ENCODE measurements at places on chromosomes 7 and 10. TPM values are rescaled to one million over a fixed set of nuclear protein-coding genes. Genes with fewer than 3 reads are reported as not detected.
A peak's percentile ranks its signal among the peaks of the same experiment; 100 is the strongest.

DNA sequence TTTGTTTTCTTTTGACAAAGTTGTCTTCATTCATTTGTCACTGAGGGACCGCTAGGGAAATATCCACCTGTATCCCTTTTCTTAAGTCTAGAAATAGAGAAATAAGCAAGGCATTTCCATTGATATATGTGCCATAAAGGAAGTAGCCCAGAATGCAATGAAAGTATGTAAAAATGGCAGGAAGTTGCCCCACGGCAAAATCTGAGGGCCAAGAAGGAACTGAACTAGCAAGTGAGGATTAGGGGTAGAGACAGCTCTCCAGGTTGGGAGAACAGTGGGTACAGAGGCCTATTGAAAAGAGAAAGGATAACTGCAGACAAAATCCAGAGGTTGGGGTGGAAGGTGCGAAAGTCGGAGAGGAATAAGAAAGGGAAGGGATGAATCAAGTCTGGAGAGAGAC is 56.6 kb upstream of the TOMM7 start:
- no peak for DNase-seq

DNA sequence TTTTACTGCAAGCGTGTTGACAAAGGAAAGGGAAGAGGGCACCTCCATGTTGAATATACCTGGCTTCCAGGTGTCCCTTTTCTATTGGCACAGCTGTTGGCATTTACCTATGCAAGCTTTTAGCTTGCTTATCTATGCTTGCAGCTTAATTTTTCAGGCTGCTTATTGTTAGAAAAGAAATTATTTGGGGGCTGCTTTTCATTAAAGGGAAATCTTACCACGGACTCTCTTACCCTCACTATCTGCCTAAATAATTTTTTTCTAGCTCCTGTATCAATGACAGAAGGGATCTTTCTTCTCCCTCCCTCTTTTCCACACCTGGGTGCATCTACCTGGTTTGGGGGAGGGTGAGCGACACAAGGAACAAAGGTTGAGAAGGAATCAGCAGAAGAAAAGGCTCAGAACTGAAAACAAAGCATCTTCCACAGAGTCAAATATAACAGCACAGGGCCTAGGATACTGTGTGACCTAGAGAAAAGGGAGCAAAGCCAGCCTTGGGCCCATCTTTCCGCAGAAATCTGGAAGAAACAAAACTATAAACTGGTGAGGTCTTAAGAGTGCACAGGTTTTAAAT is 15.2 kb upstream of the GJC3 start:
- DNase-seq: no peak

GRCh38 chr10:81967716-81968115 is 92.7 kb downstream of the NRG3 start:
- DNase-seq: no peak

- no peak for DNase-seq
Observed at GRCh38 chr10:26821699-26822570, 38.8 kb downstream of the ABI1 start.

DNA sequence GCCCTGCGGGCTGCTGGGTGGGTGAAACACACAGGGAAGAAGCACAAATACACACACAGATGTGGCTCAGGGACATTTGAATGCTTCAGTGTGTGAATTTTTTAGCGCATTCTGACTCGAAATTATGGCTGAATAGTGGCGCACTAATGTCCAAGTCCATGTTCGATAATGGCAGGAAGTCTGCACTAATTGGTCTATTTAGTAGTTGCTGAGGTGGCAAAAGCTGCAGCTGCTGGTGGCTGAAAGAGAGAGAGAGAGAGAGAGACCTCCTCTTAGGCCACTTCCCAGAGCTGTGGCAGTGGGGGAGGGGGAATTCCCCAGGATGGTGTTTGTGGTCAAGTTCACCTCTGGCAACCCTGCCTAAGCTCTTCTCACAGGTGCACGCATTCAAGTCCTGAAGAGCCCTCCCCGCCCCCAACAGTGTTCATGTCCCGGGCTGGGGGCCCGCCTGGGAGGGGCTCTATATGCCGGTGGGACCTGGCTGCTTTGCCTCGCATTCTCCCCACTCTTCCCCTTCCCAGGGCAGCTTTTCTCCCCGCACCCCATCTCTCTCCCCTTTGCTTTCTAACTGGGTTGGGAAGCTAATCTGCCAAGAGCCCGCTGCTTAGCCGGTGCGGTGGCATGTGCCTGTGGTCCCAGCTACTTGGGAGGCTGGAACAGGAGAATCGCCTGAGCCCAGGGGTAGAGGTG is 6.0 kb upstream of the MNX1 start:
- peak; percentile 16 for DNase-seq

- peak; percentile 78 for DNase-seq
Observed at GRCh38 chr10:13234172-13234571, at the start of gene UCMA. Gene UCMA (minus strand): TSS chr10:13234374. CDS start chr10:13234258, 116 bp downstream.

DNA sequence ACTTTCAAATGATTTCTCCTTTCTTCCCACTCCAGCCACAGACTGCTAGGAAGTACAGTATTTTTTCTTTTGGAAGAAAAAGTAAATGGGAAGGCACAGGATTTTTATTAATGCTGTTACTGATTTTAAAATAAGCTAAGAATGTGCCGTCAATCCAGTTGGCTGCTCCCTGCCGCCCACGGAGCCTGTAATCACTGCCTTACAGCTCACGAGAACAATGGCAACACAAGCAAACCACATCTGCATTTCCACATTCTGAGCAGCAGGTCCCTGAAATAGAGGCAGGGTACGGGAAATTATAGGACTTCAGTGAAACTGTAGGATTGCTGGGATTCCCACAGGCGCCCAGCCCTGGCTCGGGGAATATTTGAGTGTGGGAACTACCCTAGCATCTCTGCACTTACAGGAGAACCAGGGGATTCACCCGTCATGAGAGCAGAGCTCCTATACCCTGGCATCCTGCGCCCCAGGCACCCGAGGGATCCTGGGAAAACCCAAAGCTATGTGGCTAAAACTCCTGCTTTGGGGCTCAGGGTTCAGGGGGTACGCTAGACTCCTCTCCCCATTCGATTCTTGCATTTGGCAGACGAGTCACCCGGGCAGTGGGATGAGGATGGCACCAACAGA is 72.9 kb upstream of the TNS3 start:
- DNase-seq: no peak

DNA sequence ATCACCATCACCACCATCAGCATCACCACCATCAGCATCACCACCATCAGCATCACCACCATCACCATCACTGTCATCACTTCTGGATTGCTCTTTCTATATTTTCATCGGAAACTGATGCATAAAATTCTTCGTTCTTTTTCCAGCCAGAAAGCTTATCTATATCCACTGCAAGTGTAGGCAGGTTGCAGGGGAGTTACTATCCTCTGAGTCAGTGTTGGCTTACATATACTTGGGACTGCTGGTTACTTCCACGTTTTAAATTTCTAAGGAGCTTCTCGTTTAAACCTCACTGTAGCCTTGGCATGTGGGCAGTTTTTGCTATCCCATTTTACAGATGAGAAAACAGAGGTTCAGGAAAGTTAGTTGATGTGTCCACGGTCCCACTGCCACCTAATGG is 66.1 kb downstream of the FOXL3 start:
- no peak for DNase-seq

DNA sequence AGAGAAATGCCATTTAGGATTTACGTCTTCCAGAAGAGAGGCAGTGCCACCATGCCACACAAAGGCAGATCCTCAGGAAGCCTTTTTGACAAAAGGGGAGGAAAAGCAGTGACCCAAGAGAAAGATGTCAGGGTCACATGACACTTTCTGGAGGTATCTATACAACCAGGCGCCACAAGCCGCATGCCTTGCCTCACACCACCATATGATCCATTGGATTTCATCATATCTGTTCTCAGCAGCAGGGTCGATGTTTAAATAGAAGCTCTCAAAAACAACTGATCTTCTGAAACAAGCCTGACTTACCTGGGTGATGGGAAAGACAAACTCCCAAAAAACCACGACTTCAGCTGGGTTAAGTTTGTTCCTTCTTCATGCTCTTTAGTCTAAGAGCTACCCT is 52.5 kb upstream of the UNC5B start:
- no peak for DNase-seq

GRCh38 chr7:157005456-157006204 is 4.8 kb downstream of the MNX1 start:
- peak; percentile 87 for DNase-seq

- no peak for DNase-seq
Observed at GRCh38 chr10:97111615-97112014, 74.1 kb downstream of the SLIT1 start.

DNA sequence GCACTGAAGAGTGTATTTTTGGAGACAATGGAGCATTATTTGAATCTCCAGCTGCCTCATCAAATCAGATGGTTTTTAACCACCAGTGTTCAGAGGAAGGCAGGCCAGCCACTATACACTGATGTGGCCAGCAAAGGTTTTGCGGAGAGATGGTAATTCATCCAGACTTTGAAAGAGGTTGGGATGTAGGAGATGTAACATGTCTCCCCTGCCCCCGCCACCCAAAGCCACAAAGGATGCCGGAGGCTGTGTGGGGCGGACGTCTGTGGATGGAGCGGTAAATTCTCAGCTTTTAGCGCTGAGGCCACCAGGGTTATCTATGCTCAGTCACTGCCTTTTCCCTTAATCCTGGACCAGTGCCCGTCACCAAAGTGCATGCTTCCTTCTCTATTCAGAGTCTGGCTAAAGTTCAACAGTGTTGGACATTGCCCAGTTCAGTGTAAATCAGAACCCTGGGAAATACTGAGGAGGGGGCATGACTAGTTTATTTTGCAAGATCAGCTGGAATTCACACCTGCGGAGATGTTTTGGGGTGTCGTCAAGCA is 3.7 kb upstream of the TRIP6 start:
- no peak for DNase-seq

- DNase-seq: no peak
Observed at GRCh38 chr10:31601136-31601535, 282.1 kb downstream of the ZEB1 start.

DNA sequence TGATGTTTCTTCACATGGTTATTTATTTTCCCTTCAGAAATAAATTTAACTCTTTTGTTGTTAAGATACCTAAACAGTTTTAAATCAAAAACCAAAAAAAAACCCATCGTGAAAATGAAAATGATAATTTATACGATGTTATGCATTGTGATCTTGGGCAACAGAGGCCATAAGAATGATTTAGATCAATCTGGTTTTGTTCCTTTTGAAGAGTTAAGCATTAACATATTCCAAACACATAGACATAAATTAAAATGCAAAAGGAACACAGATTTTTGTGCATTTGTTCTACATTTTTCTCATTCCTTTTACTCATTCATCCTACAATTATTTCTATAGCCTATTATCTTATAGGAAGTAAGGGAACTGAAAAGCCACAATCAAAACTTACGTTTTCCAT is 226.1 kb upstream of the SEMA3D start:
- DNase-seq: no peak

- DNase-seq: no peak
Observed at GRCh38 chr10:12782537-12782936, 219.0 kb downstream of the CCDC3 start.

GRCh38 chr10:10589540-10590303 is 427.9 kb upstream of the CELF2 start:
- DNase-seq: no peak

- DNase-seq: no peak
Observed at GRCh38 chr7:70032649-70033048, 434.4 kb downstream of the AUTS2 start.

DNA sequence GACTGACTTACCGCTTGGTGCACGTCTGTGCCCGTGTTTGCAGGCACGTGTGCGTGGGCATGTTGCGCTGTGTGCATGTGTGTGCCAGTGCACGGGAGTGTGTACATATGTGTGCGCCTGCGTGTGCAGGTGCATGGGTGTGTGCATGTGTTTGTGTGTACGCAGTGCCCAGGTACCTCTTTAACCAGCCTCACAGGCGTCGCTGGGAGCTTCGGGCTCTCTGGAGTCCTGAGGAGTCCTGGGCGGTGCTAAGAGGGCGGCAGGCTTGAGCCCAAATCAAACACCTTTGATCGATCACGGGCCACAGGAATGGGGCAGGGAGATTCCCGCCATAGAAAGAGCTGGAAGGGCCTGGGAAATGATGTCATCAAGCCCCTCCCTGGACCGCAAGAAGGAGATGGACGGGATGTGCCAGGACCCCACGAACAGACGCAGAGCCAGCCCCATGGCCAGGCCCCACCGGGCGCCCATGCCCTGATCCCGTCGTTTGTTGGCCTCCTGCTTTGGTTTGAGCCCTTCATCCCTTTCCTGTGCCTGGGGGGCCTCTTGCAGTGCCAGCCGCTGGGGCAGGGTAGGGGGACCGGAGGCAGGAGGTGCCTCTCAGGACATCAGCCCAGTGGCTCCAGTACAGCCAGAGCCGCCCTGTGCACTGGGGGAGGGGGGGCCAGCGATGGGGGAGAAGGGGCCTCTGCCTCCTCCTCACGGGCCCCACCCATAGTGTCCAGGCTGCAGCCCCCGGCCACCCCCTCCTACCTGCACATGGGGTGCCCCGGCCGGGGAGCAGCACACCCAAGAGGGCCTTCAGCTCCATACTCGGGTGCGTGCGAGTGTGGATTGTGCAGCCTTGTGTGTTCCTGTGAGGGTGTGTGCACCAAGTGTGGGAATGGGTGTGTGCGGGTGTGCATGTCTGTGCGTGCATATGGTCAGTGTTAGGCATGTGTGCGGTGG is 5.8 kb downstream of the KNDC1 start:
- peak; percentile 81 for DNase-seq

DNA sequence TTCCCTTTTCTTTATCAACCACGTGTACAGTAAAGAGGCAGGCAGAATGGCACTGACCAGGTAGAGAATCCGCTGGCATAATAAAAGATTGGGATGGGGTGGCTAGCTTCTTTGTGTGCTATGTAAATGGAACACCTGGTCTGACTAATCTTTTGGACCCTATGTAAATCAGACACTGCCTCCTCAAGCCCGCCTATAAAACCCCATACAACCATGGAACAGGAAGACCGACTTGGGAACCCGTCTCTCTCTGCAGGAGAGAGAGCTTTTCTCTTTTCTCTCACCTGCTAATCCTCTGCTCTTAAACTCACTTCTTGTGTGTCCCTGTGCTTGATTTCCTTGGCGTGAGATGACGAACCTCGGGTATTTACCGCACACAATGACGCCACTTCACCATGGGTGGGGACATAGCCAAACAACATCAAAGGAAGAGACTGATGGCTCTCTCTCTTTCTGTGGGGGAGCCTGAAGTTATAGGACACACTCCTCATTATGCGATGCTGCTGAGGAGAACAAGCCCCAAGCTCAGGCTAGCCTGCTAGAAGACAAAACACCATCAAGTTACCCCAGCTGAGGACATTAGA is 94.2 kb downstream of the ARL5B start:
- DNase-seq: no peak

- DNase-seq: no peak
Observed at GRCh38 chr7:16419859-16420258, 1.5 kb downstream of the CRPPA start.

- DNase-seq: no peak
Observed at GRCh38 chr10:53276797-53277196, 504.2 kb upstream of the MBL2 start.

RBP4 gene
- 977 TPM for total RNA-seq

NEUROG3 gene
- 0.71 TPM for total RNA-seq

RARRES2 gene
- 210 TPM for total RNA-seq

CRYGN gene
- 1.5 TPM for total RNA-seq

TFAM gene
- 27.9 TPM for total RNA-seq

KIFBP gene
- total RNA-seq: 34.7 TPM

ETV1 gene
- total RNA-seq: 5.7 TPM

All from mesenteric fat pad (tissue), 1 donor.